ENCODE measurements at places on chromosomes 16 and 17. TPM values are rescaled to one million over a fixed set of nuclear protein-coding genes. Genes with fewer than 3 reads are reported as not detected.

RCVRN gene
- total RNA-seq = 0.94 TPM

ANKFN1 gene
- not detected for total RNA-seq

CYB5D1 gene
- 4.1 TPM for total RNA-seq

IFT20 gene
- total RNA-seq = 31.1 TPM

SNX20 gene
- 31.3 TPM for total RNA-seq

PRSS33 gene
- total RNA-seq = 0.32 TPM

ABCA10 gene
- total RNA-seq = 2.5 TPM

THRA gene
- total RNA-seq = 18.6 TPM

PRSS27 gene
- total RNA-seq = 1.8 TPM

USP10 gene
- 89.1 TPM for total RNA-seq

FOXL1 gene
- total RNA-seq = not detected

CDR2L gene
- 1.7 TPM for total RNA-seq

KRTAP9-2 gene
- not detected for total RNA-seq

SLFN12L gene
- 39.5 TPM for total RNA-seq

SLC35G6 gene
- not detected for total RNA-seq

TBC1D26 gene
- not detected for total RNA-seq

ZFP3 gene
- total RNA-seq = 6.6 TPM

HS3ST3B1 gene
- total RNA-seq = 15.3 TPM

TMED6 gene
- not detected for total RNA-seq

IL32 gene
- 224 TPM for total RNA-seq

TBC1D3H gene
- total RNA-seq = not detected

PYY gene
- not detected for total RNA-seq

HNF1B gene
- total RNA-seq = not detected

CA4 gene
- 15.6 TPM for total RNA-seq

DPEP2 gene
- 55.1 TPM for total RNA-seq

CHST5 gene
- not detected for total RNA-seq

PERCC1 gene
- 1.3 TPM for total RNA-seq

GP2 gene
- total RNA-seq = 3.2 TPM

SULT1A2 gene
- total RNA-seq = 5.6 TPM

CCL8 gene
- not detected for total RNA-seq

CMTM2 gene
- 12.1 TPM for total RNA-seq

TP53TG3 gene
- total RNA-seq = not detected

SLC5A10 gene
- total RNA-seq = not detected

ASPHD1 gene
- total RNA-seq = not detected

NHLRC4 gene
- 1.9 TPM for total RNA-seq

EVI2B gene
- total RNA-seq = 166 TPM

IGSF6 gene
- total RNA-seq = 91.9 TPM

ZG16 gene
- not detected for total RNA-seq

PRCD gene
- total RNA-seq = 4.9 TPM

FGF11 gene
- 2.6 TPM for total RNA-seq

ICAM2 gene
- 356 TPM for total RNA-seq

CAPNS2 gene
- 3.9 TPM for total RNA-seq

SYNGR3 gene
- 3.9 TPM for total RNA-seq

GP1BA gene
- 6.1 TPM for total RNA-seq

SLC25A19 gene
- total RNA-seq = 32.5 TPM

ATF7IP2 gene
- total RNA-seq = 45.4 TPM

MKS1 gene
- total RNA-seq = 17.1 TPM

KRTAP2-2 gene
- total RNA-seq = not detected

KRT12 gene
- total RNA-seq = not detected

TMEM88 gene
- total RNA-seq = 5.2 TPM

ATP2A1 gene
- 0.26 TPM for total RNA-seq

YPEL3 gene
- 122 TPM for total RNA-seq

SOST gene
- not detected for total RNA-seq

TRPV3 gene
- 1.2 TPM for total RNA-seq

TMEM204 gene
- total RNA-seq = 26.9 TPM

TNP2 gene
- total RNA-seq = not detected

CTRB1 gene
- total RNA-seq = 4.4 TPM

SLC12A4 gene
- 23.1 TPM for total RNA-seq
